ENCODE measurements at places on chromosomes 6 and 20.

DNA sequence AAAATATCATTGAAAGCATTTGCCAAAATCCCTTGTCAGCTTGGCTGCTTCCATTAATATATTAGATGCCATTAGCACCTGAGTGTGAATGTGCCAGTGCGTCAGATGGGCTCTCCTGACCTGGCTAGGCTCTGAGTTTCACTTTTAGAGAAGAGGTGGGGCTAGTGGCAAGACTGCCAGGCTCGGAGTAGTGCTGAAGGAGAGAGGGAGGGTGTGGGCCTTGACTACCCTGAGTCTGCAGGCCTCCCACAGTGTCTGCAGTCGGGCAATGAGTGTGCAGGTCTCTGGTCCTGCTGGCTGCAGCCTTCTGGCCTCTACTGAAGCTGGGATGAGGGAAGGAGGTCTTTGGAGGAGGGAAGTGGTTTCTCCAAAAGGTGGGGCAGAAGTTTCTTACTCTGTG lies 34.6 kb upstream of the PNPLA1 start:
- DNase-seq, result no peak

GRCh38 chr6:43870660-43871061 lies 100.7 kb downstream of the VEGFA start:
- no peak for DNase-seq

GRCh38 chr6:20882014-20882413 lies 347.8 kb downstream of the CDKAL1 start:
- DNase-seq, result no peak

- no peak for DNase-seq
Measured at GRCh38 chr6:154448448-154449096, 61.9 kb downstream of the CNKSR3 start.

DNA sequence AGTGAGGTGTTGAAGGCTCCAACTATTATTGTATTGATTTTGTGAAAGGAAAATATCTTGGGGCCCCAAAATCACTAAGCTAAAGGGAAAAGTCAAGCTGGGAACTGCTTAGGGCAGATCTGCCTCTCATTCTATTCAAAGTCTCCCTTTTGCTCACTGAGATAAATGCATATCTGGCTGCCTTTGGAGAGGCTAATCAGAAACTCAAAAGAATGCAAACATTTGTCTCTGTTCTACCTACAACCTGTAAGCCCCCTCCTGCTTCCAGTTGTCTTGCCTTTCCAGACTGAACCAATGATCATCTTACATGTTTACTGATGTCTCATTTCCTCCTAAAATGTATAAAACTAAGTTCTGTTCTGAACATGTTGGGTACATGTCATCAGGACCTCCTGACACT lies 125.9 kb downstream of the HTR1B start:
- DNase-seq, result no peak

GRCh38 chr6:72032086-72032485 lies 145.7 kb downstream of the RIMS1 start:
- no peak for DNase-seq

GRCh38 chr20:50056951-50057713 lies 55.8 kb downstream of the UBE2V1 start:
- no peak for DNase-seq

GRCh38 chr6:139919107-139920026 lies 544.9 kb upstream of the CITED2 start:
- DNase-seq, result no peak

- no peak for DNase-seq
Measured at GRCh38 chr6:99270826-99271225, 78.6 kb downstream of the FAXC start.

GRCh38 chr20:45772693-45773092 lies 19.0 kb downstream of the WFDC3 start:
- DNase-seq, result no peak

DNA sequence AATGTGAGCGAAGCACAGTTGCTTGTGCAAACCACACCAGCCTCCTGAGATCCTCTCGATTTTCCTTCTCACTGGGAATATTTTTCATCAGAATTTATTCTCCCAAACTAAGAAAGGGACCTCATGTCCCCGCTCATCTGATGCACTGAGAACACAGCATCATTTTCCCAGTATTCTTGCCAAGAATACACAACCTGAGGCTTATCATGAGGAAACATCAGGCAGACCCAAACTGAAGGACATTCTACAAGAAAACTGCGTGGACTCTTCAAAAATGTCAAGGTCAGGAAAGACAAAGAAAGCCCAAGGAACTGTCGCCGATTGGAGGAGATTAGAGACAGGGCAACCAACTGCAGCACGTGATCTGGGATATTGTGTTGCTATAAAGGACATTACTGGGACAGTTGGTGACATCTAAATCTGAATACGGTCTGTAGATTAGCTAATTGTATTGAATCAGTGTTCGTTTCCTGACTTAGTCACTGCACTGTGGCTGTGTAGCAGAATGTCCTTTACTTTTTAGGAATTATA lies 72.3 kb downstream of the SNX5 start:
- DNase-seq, result no peak

GRCh38 chr20:48958743-48959142 lies 37.2 kb downstream of the ARFGEF2 start:
- DNase-seq, result no peak

DNA sequence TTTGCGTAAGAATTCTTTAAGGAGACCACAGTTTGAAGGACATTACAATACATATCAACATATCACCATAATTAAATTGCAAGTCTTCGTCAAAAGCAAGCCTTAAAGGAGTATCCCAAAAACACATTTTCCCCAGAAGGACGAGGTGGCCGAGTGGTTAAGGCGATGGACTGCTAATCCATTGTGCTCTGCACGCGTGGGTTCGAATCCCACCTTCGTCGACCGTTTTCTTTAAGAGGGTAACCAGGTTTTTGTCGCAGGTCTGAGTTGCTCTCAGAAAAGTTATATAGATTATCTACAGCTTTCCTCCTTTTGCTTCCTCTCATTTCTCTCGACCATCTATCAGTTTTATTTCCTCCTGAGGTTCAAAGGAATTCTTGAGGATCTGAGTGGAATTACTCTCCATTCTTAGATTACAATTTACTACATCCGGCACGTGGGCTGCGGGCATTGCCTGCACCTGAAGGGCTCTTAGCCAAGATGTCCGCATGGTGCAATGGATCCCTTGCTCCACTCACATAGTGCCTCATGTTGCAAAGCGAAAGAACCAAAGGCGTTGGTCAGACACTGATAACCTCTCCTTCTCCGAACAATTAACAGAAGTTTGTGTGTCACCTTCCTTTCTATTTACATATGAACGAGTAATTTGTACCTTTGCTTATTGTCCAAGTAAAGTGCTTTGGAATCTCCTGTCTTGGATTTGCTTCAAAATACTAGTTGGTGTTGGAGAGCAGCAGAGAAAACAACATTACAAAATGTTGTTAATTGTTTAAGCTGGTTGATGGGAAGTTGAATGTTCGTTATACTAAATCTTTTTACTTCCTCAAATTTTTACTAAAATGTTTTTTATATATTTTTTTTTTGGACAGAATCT lies 14.0 kb downstream of the POM121L2 start:
- DNase-seq, result no peak

GRCh38 chr6:134373282-134373922 lies 55.5 kb upstream of the SGK1 start:
- no peak for DNase-seq

DNA sequence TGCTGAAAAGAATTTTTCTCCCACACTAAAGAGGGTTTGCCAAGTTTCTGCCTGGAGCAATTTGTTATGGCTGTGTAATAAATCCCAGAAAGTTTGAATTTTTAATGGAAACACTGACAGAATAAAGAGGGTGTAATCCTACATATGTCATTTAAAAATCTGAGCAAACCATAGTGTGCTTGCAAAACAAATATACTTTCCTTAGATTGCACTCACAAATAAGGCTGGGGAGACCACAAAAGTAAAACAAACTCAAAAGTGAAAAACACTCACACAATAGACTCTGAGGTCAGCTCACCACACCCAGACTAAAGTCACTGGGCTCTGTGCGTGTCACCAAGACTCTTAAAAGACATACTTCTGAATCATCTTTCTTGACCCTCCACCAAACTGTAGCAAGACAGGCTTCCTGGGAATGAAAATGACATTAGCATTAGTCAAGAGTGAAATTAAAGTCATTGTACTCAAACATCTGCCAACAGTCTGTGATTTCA lies 4.8 kb upstream of the ATXN1 start:
- DNase-seq, result no peak

DNA sequence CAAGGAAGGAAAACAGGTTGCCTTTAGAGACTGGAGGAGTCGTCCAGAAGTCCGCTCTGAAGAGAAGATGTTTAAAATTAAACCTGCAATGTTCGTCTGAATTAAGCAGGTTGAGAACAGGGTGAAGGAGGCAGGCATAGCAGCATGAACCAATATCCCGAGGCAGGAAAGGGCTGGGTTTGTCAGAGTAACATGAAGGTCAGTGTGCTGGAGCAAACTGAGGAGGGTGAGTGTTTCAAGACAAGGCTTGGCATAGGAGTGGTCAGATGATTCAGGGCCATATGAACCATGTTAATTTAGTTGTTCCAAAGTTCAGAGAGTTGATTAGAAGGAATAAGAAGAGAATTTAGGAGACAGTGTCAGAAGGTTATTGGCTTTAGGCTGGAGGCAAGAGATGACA lies 93.3 kb downstream of the UTRN start:
- no peak for DNase-seq

DNA sequence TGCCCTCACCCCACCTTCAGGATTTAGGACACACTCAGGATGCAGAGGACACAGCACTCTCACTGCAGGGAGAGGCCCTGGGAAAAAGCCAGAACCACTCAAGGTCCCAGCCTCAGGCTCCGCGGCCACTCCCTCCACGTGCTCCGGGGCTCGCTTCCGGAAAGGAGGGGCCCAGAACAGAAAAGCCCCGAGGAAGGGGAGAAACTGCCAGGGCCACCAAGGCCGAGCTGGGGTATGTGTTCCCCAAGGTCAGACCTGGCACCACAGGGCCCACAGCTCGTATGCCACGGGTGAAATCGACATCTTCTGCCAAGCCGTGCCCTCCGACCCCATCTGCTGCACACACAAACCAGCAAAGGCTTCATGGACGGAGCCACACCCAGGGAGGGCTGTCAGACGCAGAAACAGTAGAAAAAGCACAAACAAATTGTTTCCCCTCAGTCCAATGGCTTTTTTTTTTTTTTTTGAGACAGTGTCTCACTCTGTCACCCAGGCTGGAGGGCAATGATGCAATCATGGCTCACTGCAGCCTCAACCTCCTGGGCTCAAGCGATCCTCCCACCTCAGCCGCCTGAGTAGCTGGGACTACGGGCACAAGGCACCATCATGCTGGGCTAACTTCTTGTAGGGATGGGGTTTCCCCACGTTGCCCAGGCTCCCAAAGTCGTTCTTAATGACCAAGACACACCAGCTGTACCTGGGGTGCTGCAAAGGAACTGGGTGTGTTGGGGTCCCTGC lies 33.4 kb downstream of the SLC2A4RG start:
- no peak for DNase-seq

DNA sequence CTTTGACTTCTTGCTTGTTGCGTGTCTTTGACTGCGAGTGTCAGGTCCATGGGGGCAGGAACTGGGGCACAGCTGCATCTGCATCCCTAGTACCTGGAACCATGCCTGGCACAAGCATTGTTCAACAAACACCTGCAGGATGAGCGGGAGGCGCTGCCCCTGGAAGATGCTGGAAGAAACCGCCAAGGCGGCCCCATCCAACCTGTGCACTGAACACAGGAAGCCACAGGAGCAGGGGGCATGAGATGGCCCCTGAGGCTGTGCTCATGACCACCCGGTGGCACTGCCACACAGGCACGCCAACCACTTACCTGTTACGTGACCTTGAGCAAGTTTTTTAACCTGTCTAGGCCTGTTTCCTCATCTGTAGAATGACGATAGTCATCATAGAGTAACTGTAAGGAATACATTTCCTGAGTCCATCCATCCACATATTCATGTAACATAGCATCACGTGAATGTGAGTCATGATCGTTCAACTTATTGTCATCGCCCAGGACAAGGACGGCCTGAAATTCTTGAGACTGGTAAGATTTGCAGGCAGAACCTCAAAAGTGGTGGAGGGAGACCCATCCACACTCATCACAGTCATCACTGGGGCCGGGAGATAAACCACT lies 374.2 kb downstream of the PREX1 start:
- no peak for DNase-seq

- DNase-seq, result no peak
Measured at GRCh38 chr6:116248577-116248976, 5.3 kb downstream of the TSPYL4 start.
